ENCODE measurements at places on chromosomes 7 and 10.

DNA sequence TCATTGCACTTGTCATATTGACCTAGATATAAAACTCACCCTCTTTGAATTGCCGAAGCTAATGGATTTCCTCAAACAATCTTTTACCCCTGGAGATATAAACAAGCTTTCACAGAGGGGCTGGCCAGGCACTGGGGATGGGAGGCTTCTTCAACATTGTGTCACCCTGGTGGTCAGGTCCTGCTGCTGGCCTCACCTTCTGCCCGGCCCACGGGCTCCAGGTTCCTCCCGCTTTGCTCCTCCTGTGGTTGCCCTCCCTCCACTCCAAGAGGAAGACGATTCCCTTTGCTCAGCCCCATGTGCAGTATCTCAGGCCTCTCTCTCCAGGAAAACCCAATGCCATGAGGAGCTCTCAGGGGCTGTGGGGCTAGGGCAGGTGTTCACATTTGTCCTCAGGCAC, 118.1 kb upstream of the ADCY1 start:
- DNase-seq: no peak

DNA sequence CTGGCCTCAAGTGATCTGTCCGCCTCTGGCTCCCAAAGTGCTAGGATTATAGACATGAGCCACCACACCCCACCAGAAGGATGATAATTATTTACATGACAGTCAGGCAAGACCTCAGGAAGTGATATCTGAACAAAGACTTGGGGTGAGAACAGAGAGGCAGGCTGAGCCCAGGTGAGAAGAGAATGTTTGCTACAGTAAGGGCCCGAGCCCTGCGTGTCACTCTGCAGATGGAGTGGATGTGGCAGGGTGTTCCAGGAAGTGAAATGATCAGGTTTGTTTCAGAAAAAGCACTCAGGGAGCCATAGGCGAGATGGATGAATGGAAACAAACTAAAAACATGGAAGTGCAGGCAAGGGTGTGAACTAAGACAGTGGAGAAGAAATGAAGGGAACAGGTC, 22.2 kb downstream of the SFMBT2 start:
- no peak for DNase-seq

GRCh38 chr10:65570143-65571010, 1355.5 kb upstream of the LRRTM3 start:
- DNase-seq: no peak

DNA sequence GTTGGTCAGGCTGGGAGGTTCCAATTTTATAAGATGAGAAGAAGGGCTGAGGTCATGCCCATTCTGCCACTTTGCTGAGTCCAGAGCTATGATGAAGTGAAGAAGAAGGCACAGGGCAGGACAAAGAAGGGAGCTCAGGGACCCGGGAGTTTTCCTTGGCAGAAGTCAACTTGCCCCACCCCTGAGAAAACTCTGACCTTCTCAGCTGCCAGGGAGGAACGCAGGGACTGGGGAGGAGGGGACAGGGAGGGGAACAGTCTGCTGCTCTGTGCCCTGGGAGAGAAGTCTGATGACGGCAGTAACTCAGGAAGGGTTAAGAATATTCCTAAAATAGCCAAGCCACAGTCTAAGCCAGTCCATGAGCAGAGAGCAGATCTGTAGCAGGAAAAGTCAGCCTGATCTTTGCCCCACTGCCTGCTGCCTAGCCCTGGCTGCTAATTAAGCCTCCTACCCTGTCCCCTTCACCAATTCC, 11.7 kb downstream of the ADIRF start:
- DNase-seq: no peak

GRCh38 chr7:92645114-92646061, 55.2 kb upstream of the FAM133B start:
- DNase-seq: no peak

GRCh38 chr10:17144032-17144431, 14.4 kb upstream of the CUBN start:
- DNase-seq: no peak

- no peak for DNase-seq
These were observed 18.4 kb upstream of the EPHB6 start for GRCh38 chr7:142836426-142836825.

DNA sequence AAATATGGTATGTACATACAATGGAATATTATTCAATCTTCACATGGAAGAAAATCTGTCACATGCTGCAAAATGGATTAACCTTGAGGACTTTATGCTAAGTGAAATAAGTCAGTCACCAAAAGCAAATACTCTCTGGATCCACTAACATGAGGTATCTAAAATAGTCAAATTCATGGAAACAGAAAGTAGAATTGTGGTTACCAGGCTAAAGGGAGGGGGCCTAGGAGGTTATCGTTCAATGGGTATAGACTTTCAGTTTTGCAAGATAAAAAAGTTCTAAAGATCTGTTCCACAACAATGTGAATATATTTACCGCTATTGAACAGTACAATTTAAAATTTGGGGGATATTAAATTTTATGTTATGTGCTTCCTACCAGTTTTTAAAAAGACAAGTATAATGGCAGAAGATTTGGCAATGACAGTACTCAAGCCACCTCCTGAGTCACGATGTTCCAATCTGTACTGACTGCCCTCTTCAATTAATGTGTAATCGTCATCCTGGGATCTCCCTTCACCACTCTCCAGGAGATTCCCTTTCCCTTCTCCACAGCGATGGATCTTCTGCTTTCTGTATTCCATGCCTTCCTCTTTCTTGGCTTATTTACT, 32.3 kb upstream of the IL6 start:
- no peak for DNase-seq

DNA sequence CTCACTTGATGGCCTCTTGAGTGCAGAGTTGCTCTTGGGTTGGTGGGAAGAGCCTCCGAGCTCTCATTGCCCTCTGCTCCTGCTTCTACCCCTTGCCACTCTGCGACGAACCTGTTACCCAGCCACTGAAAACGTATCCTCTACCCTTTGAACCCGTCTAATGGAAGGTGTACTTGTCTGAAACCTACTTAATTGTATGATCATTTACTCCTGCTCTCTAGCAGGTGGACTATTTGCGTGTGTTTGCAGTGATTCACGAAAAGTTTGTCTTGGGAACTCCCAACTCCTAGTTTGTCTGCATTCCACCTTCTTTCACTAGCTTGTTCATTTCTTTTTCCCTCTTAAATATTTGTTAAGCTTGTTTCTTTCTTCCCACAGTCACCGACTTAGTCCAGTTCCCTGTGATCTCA, 503 bp downstream of the CROT start:
- DNase-seq: no peak

- no peak for DNase-seq
These were observed 19.0 kb upstream of the RHOBTB1 start for GRCh38 chr10:60962946-60963345.

- DNase-seq: no peak
These were observed 92.9 kb upstream of the DUSP5 start for GRCh38 chr10:110404825-110405224.

DNA sequence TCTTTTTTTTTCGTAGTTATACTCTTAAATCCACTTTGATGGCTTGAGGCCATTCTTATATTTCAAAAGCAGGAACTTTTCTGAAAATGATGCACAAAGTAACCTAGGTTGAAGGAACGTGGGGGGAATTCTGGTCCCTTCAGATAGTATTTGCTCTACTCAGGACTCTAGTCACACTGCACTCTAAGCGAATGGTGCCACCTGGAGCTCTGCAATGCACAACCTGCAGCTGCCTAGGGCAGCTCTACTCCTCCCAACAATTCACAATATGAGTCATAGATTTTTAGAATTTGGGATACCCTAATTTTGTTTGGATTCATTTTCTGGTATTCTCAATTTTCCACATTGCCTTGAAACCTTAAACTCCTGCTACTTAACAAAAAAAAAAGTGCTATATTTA, 17.3 kb downstream of the SYPL1 start:
- DNase-seq: no peak

- DNase-seq: no peak
These were observed 184.0 kb downstream of the PTPN20 start for GRCh38 chr10:47095211-47095610.

GRCh38 chr10:61404751-61405150, 48.4 kb downstream of the TMEM26 start:
- peak; percentile 17 for DNase-seq

All from GM04504 (cell line).